ENCODE measurements at places on chromosomes 2 and 18.
A peak's percentile ranks its signal among the peaks of the same experiment; 100 is the strongest.

GRCh38 chr2:61117534-61117933 lies 44.5 kb upstream of the C2orf74 start:
- H3K27ac ChIP-seq, result peak overlapping the region; percentile 65
- no peak for DNase-seq
- H3K36me3 ChIP-seq, result peaks cover 13% of the 10 kb centered on the region
- no peak overlapping the region for H3K4me3 ChIP-seq

DNA sequence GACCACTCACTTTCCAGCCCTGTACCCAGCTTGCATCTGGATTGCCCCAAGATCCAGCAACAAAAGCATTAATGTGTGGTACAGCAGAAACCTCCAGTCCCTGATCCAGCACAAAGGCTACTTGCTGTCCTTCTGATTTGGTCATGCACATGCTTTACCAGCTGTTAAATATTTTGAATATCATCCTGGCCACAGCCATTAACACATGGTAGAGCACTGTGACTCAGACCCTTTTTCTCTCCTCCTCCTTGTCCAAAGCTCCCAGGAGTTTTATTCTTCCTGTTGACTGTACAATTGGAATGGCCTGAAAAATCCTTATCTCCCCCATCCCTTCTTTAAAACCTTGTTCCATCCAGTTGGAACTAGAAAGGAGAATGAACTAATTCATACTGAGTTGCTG lies 419.7 kb upstream of the TNP1 start:
- no peak overlapping the region for H3K4me3 ChIP-seq
- H3K27me3 ChIP-seq, result peaks cover 1% of the 10 kb centered on the region
- H3K27ac ChIP-seq, result no peak overlapping the region
- DNase-seq, result no peak

- no peak overlapping the region for H3K4me3 ChIP-seq
- H3K36me3 ChIP-seq, result peaks cover 9% of the 10 kb centered on the region
- DNase-seq, result no peak
- peaks cover 40% of the 10 kb centered on the region for H3K4me1 ChIP-seq
- H3K27ac ChIP-seq, result no peak overlapping the region
Observed at GRCh38 chr2:168459256-168459655, 3.2 kb downstream of the CERS6 start.

DNA sequence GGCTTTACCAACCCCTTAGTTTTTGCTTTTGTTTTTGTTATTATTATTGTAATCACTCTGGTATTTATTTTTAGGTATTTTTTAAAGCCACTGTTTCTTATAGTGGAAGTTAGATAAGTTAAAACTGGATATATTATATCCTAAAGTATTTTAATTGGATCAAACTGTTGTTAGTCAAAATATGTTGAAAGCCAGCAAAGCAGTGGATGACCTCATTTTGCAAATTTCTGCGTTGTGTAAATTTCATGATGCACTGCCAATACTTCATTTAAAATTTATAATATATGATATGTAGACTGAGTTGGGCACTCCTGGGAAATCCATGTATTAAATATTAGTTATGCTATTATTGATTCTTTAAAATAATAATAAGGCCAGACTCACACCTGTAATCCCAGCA lies 661.7 kb upstream of the NRXN1 start:
- DNase-seq, result no peak
- no peaks in the 10 kb centered on the region for H3K27me3 ChIP-seq
- H3K36me3 ChIP-seq, result no peaks in the 10 kb centered on the region
- H3K4me1 ChIP-seq, result no peaks in the 10 kb centered on the region
- H3K27ac ChIP-seq, result no peak overlapping the region

GRCh38 chr18:25247725-25248124 lies 104.2 kb downstream of the ZNF521 start:
- H3K27ac ChIP-seq, result no peak overlapping the region
- no peaks in the 10 kb centered on the region for H3K4me1 ChIP-seq
- no peaks in the 10 kb centered on the region for H3K27me3 ChIP-seq
- no peak for DNase-seq

- H3K36me3 ChIP-seq, result peaks cover 32% of the 10 kb centered on the region
- no peak overlapping the region for H3K27ac ChIP-seq
- H3K27me3 ChIP-seq, result no peaks in the 10 kb centered on the region
- no peak overlapping the region for H3K4me3 ChIP-seq
Observed at GRCh38 chr2:190545555-190546385, 11.2 kb upstream of the NEMP2 start.

- no peaks in the 10 kb centered on the region for H3K27me3 ChIP-seq
- H3K4me3 ChIP-seq, result no peak overlapping the region
- H3K27ac ChIP-seq, result no peak overlapping the region
- DNase-seq, result no peak
Observed at GRCh38 chr2:22947741-22948140, 437.2 kb upstream of the KLHL29 start.

Measured in activated T-helper 2 cell treated with anti-CD3 and anti-CD28 coated beads, Interferon-gamma antibody, Interleukin-2, Interleukin-4, amounts not matched to agents 10 μg/mL and 5 μg/mL and 100 μg/mL, durations not matched to agents 14 hours and 24 hours and 36 hours (primary cell).